ENCODE measurements at places on chromosomes 4 and X. TPM values are rescaled to one million over a fixed set of nuclear protein-coding genes. Genes with fewer than 3 reads are reported as not detected.

DNA sequence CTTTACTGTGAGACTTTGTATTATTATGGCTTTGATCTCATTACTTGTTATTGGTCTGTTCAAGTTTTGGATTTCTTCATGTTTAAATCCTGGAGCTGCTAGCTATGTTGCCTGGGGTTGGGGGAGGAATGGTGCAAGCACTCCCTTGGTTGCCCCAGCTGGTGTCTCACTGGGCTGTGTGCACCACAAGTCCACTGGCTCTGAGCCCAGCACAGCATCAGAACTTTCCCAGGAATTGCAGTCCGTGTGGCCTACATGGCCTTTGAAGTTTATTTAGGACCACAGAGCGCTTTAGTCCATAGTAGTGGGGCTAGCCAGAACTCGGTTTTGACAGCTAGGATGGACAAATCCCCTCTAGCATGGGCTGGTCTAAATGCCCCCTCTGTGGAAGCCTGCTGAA, 278.8 kb upstream of the RPS6KA3 start:
- DNase-seq = peak; percentile 65

- DNase-seq = no peak
Observed at GRCh38 chr4:3671571-3672464, 94.4 kb upstream of the ADRA2C start.

- no peak for DNase-seq
Observed at GRCh38 chrX:54944816-54945215, 24.2 kb downstream of the TRO start.

DNA sequence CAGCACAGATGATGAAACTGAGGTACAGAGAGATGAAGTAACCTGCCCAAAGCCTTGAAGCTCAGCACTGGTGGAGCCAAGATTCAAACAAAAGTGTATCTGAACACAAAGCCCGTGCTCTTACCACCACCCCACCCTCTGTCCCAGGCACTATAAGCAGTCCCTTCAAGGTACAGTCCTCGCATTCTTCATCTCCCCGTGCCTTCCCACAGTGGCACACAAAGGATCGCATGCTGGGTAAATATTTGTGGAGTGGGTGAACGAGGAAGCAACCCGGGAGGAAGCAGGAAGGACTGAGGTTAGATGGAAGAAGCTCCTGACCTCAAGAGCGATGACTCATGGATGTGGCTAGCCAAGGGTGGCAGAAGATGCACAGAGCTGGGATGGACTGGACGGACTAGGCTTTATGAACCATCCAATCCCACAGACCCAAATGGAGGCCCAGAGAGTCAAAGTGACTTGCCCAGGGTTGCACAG, 18.4 kb downstream of the IQSEC2 start:
- peak; percentile 78 for DNase-seq

DNA sequence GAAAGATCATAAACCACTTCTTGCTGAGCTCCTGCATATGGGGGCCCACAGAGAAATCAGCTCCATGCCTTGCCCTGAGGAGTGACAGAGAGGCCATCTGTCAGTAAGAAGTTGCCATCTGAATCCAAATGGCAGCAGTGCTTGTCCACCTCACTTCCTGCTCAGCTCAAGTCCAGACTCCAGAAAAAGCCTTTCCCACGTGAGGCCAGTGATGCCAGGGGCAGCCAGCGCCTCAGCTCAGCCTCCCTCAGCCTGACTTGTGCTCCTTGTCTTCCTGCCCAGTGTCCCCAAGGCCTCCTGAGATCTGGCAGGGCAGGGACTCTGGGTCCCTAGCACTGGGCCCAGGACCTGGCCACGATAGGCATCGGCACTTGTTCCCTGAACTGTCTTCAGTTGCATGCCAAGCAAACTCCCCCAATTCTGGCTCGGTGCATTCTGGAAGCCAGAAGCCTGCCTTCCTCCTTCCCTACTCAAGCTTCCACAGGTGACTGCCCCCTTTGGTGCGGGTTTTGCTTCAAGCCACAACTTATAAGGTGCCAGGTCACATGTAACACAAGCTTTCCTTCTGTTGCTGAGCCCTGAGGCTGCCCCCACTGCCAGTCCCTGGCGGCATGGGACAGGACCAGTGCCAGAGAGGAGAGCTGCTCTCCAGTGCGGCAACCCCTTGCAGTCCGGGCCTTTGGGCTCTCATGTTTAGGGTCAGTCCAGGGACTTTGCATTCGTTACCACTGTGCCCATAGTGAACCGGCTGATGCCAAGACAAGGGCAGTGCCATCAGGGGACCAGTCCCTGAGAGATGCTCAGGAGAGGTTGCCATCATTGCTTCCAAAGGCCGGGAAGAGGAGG, 2.2 kb downstream of the ZNF185 start:
- no peak for DNase-seq

DMP1 gene
- total RNA-seq = not detected

GRCh38 chr4:60201052-60201673, 999.0 kb upstream of the ADGRL3 start:
- peak; percentile 38 for DNase-seq

FRMD7 gene
- not detected for total RNA-seq

- peak; percentile 39 for DNase-seq
Observed at GRCh38 chr4:139875411-139875825, 209.8 kb downstream of the MGST2 start.
